ENCODE measurements at places on chromosomes 16 and 17.
A peak's percentile ranks its signal among the peaks of the same experiment; 100 is the strongest.

DNA sequence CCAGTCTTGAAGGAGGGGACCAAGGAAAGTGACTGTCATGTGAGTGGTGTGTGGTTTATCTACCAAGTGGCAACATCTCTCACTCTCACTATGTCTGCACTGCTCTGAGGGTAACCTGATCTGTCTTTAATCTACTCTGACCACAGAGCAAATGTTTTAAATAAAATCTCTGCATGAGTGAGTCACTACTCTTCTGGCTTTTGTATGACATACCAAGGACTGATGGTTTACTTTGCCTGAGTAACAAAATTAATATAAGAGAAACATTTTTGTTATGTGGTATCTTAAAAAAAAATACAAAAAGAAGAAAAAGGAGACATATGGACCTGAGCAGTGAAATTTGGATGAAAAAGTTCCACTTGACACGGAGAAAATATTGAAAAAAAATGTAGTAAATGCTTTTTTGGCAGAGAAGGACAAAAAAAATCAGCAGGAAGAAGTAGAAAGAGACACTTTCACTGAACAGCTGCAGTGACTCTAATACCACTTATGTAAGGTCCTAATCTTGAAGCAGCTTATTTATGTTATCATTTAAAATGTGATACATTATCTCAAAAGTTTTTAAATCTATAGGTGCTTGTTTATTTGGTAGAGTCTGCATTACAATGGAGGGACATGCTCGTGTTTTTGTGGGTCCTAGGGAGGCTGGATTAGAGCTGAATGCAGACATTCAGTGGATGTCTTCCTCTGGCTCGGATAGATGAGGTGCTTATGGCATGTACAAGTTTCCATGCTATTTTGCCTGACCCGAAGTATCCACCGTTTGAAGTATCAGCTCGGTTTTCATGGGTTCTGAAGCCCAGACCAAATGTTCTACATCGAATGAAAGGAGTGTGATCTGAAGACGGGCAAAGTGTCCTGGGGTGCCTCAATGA lies 240.7 kb downstream of the MAP2K6 start:
- no peak for DNase-seq

GRCh38 chr17:63490329-63490728 lies 13.5 kb downstream of the ACE start:
- no peak for DNase-seq

DNA sequence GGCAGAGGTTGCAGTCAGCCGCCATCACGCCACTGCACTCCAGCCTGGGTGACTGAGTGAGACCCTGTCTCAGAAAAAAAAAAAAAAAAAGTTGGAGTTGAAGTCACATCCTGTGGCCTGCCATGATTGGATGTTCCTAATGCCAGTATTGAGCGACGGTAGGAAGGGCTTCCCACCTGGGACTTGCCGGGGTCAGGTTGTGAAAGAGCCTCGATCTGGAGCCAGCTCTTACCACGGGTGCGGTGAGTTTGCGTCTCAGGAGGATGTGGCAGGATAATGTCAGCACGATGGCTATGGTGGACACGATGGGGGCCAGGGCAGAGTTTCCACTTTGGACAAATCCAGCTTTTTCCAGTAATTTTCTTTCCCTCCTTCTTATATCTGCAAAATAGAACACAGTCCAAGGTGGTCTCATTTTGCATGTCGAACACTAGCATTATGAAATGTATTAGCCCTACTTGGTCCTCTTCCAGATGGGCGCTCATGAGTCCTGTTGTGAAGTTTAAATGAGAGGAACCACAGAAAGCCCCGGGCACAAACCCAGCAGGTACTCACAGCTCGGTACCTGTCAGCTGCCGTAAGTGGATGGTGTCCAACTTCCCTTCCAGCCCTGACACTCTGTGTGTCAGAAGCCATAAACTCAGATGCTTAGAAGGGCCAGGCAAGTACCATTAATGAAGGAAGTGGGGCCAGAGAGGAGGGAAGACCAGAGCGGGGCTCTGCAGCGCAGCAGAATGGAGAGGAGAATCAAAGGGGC lies 22.2 kb downstream of the ABCC12 start:
- peak; percentile 48 for DNase-seq

DNA sequence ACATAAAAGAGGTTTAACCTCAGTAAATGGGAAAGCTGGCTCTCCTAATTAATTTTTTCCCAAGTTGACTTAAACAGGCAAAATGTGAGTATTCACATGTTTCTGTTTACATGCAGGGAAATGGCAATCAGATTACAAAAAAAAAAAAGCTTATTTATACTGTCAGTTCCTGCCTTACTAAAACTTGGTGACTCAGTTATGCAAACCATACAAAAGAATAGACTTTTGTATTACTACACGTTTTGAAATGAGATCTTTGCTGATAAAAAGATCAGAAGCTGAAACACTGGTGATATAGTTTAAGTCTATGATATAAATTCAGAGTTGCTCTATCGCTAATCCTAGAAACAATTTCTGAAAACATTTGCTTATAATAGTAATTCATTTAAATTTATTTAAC lies 9.4 kb upstream of the KCNJ2 start:
- no peak for DNase-seq

- DNase-seq: no peak
Observed at GRCh38 chr17:40812639-40813038, 9.8 kb downstream of the KRT10 start.

DNA sequence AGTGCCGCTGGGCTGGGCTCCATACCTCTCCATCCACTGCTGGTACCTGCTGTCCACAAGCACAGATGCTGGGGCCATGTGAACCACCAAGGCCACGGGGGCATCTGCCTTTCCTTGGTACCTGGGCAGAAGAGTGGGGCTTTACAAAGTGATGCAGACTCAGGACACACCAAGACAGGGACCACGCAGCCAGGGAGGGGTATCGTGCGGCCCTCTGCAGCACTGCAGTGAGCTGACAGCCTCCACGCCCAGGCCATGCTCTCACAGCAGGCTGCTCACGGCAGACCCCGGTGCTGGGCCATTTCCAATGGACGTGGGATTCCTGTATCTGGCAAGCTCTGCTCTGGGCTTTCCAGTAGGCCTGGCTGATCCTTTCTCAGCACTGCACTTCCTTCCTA lies 14.4 kb downstream of the ELAC2 start:
- no peak for DNase-seq

DNA sequence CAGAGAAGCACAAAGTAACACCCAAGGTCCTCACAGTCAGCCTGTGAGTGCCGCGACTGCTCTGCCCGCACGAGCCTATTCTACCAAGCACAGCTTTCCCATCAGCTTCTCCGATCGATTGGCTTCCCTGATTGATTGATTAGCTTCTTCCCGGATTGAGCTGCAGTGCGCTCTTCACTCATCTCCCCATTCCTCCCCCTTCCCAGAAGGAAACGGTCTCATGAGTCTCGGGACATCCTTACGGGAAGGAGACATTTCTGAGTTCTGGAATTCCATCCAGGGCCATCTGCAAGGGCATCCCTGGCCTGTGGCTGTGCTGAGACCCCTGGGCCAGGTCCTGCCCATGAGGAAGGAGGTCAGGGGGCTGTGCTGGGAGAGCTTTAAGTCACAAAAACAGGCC lies 18.0 kb downstream of the PIEZO1 start:
- no peak for DNase-seq

GRCh38 chr17:30958187-30958586 lies 12.7 kb upstream of the RNF135 start:
- DNase-seq: no peak

GRCh38 chr17:46195939-46196716 lies 2.9 kb upstream of the KANSL1 start:
- no peak for DNase-seq

DNA sequence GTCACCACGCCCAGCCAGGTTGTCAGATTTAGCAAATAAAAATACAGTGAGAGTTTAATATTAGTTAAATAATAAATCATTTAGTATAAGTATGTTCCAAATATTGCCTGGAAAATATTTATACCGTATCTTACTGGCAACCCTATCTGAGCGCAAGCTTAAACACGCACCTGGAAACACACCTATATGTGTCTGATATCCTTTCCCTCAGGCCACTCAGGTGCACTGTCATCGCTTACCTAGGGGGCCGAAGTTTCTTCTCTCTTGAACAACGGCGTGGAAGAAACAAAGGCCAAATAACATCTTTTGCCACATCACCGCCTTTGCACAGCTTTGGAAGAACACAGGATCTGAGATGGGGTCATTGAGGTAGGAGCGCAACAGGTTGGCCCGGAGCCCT lies 54.0 kb downstream of the LYRM1 start:
- no peak for DNase-seq

GRCh38 chr17:67475161-67475937 lies 98.3 kb downstream of the PITPNC1 start:
- DNase-seq: peak; percentile 55

DNA sequence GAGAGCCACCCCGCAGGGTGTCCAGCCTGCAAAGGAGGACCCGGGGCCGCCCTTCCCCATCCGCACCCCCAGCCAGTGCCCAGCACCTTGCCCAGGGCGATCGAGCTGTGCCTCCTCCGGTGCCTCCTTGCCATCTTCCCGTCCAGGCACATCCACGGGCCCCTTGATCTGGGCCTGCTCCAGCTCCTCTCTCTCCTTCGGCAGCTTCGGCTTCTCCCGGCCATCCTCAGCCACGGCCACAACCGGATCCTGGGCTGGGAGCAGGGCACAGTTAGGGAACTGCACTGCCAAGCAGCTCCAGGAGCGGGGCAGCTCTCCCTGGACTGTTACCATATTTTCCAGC lies 13.8 kb downstream of the NDUFAF8 start:
- no peak for DNase-seq

GRCh38 chr17:14417336-14417735 lies 116.5 kb downstream of the HS3ST3B1 start:
- DNase-seq: no peak

- DNase-seq: no peak
Observed at GRCh38 chr17:12230481-12231354, 210.0 kb downstream of the MAP2K4 start.

GRCh38 chr17:49738456-49739163 lies 25.3 kb downstream of the FAM117A start:
- DNase-seq: no peak

DNA sequence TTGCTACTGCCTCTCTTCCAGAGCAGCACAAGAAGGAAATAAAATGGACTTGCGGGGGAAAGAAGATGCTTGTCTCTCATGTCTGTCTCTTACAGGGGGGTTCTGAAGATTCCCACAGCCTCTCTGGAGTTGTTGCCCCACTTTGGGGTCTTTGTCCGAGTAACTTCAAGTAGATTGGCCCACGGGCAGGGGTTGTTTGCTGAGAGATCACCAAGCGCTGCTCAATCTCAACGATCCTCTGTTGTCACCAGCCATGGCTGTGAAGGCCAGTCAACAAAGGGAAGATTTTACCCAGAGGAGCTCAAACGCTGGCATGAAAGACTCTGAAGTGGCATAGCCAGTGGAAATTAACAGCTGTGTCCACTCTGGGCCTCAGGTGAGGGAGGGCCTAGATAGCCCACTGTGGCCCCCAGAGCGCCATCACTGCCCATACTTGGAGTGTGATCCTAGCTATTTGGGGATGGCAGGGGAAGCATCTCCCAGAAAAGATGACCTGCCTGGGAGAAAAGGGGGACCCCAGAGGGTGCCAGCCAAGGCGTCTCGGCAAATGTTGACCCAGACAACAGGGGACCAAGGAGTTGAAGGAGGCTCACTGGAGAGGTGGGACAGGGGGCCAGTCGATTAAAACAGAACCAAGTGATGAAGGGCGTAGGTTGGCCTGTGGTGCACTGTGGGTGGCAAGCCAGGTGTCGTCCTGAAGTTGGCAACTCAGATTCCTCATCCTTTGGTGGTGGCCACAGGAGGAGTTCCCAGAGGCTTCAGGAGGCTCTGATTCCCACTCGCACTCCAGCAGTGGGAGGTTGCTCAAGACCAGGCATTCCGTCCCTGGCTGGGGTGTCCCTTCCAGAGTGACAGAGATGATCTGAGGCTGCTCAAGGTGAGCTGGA lies 28.0 kb downstream of the SLC13A5 start:
- no peak for DNase-seq

- DNase-seq: no peak
Observed at GRCh38 chr16:20241321-20241720, 86.0 kb downstream of the GP2 start.

- DNase-seq: no peak
Observed at GRCh38 chr17:13346996-13347762, 254.6 kb downstream of the HS3ST3A1 start.

GRCh38 chr16:11915114-11915643 lies 577 bp downstream of the GSPT1 start:
- DNase-seq: no peak

DNA sequence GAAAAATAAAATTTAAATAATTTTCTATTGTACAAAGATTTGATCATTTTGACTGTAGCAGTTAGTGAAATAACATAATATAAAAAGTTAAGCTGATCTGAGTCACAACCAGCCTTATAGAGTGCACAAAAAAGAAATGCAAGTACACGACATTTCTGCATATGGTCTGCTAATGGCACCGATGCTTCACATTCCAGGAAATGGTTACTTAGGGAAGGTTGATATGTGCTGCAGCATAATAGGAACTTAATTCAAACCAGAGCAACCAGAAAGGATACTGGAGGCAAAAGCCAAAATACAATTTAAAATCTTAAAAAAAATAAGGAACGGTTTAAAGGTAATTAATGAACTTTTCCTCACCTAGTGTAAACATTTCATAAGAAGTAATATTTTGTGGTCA lies 10.0 kb upstream of the CFDP1 start:
- DNase-seq: no peak

- DNase-seq: no peak
Observed at GRCh38 chr17:42136654-42137051, 14.0 kb downstream of the HSPB9 start.

DNA sequence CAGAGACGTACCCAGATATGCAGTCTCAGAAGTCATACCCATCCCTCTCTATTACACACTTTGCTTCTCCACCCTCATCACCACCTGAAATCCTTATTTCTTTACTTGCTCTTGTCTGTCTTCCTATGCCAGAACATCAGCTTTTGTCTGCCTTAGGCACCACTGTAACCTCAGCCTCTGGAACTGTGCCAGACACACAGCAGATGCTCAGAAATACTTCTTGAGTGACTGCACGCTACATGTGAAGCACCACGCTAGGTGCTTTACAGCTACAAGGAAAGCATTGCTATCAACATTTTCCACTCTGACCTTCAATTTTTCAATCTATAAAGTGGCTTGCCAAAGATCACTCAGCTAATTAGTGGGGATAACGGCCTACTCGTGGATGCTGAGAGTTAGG lies 226.8 kb downstream of the CHD9NB start:
- peak; percentile 76 for DNase-seq

- DNase-seq: no peak
Observed at GRCh38 chr17:80523956-80524712, 20.5 kb upstream of the RPTOR start.

- DNase-seq: no peak
Observed at GRCh38 chr17:79922116-79922601, 82.9 kb upstream of the CBX4 start.

DNA sequence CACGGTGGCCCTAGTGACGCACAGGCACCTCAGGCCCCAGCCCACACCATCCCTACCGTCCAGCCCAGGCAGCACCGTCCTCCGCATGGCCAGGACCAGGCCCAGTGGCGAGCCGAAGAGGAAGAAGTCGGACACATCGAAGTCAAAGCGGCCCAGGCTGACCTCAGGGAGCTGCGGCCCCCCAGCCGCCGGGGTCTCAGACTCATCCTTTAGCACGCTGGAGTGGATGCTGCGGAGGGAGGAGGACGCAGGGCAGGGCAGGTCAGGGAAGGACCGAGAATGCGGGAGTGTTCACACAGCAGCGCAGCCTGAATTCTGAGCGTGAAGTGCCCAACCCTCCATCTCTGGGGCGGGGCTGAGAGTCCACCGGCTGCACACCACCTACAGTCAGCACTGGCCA lies 30.1 kb downstream of the PIMREG start:
- no peak for DNase-seq
